ENCODE measurements at places on chromosomes 3 and 15.

DNA sequence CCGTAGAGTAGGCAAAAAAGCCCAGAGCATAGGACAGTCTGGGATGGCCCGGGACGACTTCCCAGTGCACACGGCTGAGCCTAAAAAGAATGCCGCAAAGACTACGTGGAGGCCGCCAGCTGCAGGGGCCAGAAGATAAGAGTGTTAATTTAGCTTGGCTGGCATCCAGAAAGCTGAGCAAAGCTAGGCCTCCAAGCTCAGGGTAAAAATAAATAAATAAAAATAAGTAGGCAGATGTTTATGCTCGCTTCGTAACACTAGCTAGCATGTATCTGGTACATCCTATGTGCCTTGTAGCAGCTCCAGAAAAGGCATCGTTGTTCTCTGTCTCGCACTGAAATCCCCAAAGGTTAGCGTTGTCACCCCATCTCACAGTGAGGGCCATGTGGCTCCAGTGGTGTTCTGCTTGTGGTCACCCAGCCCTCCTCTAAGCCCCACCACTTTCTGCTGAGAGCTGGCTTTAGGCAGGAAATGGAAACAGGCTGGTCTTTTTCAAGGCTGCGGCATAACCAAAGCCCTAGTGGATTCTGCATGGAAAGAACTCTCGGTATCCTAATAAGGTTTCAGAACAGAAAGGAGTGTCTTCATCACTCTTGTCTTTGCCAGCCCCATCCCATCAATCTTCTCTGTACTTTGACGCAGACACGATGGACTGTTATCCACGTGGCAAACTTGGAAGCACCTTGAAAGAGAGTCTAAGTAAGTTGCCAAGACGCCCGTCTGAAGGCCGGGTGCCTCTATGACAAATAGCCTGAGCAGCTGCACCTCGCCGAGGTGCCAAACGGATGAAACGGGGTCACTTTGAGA is 58.1 kb upstream of the MEF2A start:
- H3K27me3 ChIP-seq: no peaks in the 10 kb centered on the region
- H3K4me1 ChIP-seq: peaks cover 100% of the 10 kb centered on the region
- DNase-seq: peak; percentile 35
- H3K36me3 ChIP-seq: peaks cover 26% of the 10 kb centered on the region
- H3K27ac ChIP-seq: peak overlapping the region; percentile 94

GRCh38 chr3:35241236-35241635 is 398.1 kb upstream of the ARPP21 start:
- DNase-seq: no peak
- no peak overlapping the region for H3K4me3 ChIP-seq
- no peak overlapping the region for H3K27ac ChIP-seq
- no peaks in the 10 kb centered on the region for H3K36me3 ChIP-seq
- no peaks in the 10 kb centered on the region for H3K27me3 ChIP-seq

DNA sequence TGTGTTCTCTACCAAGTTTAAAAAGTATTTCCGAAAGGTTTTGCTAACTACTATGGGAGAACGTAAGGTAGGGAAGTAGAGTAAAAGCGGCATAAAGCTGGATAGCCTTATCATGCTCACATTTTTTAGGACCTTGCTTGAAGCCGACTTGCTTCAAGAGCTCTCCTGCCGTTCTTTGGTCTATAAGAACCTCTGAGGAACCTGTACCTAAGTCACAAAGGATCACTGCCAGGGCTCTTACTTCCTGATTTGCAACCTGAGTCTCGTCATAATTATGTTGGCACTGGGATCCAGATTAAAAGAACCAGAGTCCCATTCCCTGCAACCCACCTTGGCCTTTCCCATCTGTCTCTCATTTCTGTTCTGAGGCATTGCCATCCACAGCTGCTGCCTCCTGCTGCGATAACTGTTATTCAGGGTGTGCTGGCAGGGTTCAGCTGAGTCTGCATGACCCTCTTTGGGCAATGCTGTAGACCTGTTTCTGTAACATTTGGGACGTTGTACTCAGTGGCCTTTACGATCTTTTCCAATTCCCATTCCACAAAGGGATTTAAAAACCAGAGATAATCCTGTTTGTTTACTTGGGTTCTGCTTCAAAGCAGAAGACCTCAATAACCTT is 131.0 kb upstream of the UMPS start:
- no peak overlapping the region for H3K27ac ChIP-seq
- H3K4me3 ChIP-seq: no peak overlapping the region
- no peak for DNase-seq
- H3K36me3 ChIP-seq: no peaks in the 10 kb centered on the region

GRCh38 chr3:170046269-170047132 is 8.7 kb downstream of the GPR160 start:
- H3K4me3 ChIP-seq: peak overlapping the region; percentile 14
- peaks cover 74% of the 10 kb centered on the region for H3K4me1 ChIP-seq
- peaks cover 37% of the 10 kb centered on the region for H3K36me3 ChIP-seq

- no peak overlapping the region for H3K27ac ChIP-seq
- no peak for DNase-seq
- H3K36me3 ChIP-seq: peaks cover 5% of the 10 kb centered on the region
- H3K4me1 ChIP-seq: peaks cover 3% of the 10 kb centered on the region
Measured at GRCh38 chr15:40162552-40162951, 1.7 kb downstream of the BUB1B start.

DNA sequence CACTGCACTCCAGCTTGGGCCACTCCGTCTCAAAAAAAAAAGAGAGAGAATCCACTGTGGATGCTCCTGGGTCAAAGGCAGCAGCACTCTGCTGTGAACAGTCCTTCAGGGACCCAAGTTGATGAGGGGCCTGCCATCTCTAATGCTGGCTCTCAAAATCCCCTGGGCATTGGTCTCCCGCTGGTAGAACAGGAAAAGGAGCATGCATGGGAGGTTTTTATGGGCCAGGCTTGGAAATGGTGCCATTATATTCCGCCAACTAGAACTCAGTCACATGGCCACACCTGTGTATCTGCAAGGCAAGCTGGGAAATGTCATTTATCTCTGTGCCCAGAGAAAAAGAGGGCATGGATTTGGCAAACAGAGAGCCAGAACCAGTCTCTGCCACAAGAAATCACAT is 3.4 kb upstream of the DIS3L start:
- peaks cover 31% of the 10 kb centered on the region for H3K4me1 ChIP-seq
- no peaks in the 10 kb centered on the region for H3K27me3 ChIP-seq
- no peak overlapping the region for H3K27ac ChIP-seq
- no peak overlapping the region for H3K4me3 ChIP-seq

- H3K27me3 ChIP-seq: no peaks in the 10 kb centered on the region
- DNase-seq: no peak
- H3K36me3 ChIP-seq: peaks cover 66% of the 10 kb centered on the region
- H3K4me3 ChIP-seq: no peak overlapping the region
- no peak overlapping the region for H3K27ac ChIP-seq
- H3K4me1 ChIP-seq: peaks cover 7% of the 10 kb centered on the region
Measured at GRCh38 chr3:36981006-36981405, 11.9 kb downstream of the EPM2AIP1 start.

- H3K4me1 ChIP-seq: peaks cover 19% of the 10 kb centered on the region
- no peak for DNase-seq
- peaks cover 52% of the 10 kb centered on the region for H3K36me3 ChIP-seq
Measured at GRCh38 chr15:34284937-34285336, 52.6 kb downstream of the SLC12A6 start.

GRCh38 chr15:77636209-77636608 is 3.5 kb upstream of the LINGO1 start:
- H3K27me3 ChIP-seq: peaks cover 86% of the 10 kb centered on the region
- H3K4me3 ChIP-seq: no peak overlapping the region
- H3K36me3 ChIP-seq: no peaks in the 10 kb centered on the region
- peaks cover 14% of the 10 kb centered on the region for H3K4me1 ChIP-seq
- no peak for DNase-seq
- H3K27ac ChIP-seq: no peak overlapping the region

- no peak overlapping the region for H3K4me3 ChIP-seq
- H3K27me3 ChIP-seq: no peaks in the 10 kb centered on the region
- no peak for DNase-seq
- peaks cover 7% of the 10 kb centered on the region for H3K36me3 ChIP-seq
- no peak overlapping the region for H3K27ac ChIP-seq
Measured at GRCh38 chr3:128278130-128278529, 124.8 kb downstream of the EEFSEC start.

- no peak for DNase-seq
- peaks cover 18% of the 10 kb centered on the region for H3K27me3 ChIP-seq
- peaks cover 4% of the 10 kb centered on the region for H3K4me1 ChIP-seq
Measured at GRCh38 chr3:150242220-150242936, 165.7 kb upstream of the TSC22D2 start.

GRCh38 chr3:105758451-105758850 is 110.4 kb downstream of the CBLB start:
- H3K27me3 ChIP-seq: no peaks in the 10 kb centered on the region
- H3K36me3 ChIP-seq: peaks cover 48% of the 10 kb centered on the region
- H3K4me3 ChIP-seq: no peak overlapping the region
- no peak overlapping the region for H3K27ac ChIP-seq

DNA sequence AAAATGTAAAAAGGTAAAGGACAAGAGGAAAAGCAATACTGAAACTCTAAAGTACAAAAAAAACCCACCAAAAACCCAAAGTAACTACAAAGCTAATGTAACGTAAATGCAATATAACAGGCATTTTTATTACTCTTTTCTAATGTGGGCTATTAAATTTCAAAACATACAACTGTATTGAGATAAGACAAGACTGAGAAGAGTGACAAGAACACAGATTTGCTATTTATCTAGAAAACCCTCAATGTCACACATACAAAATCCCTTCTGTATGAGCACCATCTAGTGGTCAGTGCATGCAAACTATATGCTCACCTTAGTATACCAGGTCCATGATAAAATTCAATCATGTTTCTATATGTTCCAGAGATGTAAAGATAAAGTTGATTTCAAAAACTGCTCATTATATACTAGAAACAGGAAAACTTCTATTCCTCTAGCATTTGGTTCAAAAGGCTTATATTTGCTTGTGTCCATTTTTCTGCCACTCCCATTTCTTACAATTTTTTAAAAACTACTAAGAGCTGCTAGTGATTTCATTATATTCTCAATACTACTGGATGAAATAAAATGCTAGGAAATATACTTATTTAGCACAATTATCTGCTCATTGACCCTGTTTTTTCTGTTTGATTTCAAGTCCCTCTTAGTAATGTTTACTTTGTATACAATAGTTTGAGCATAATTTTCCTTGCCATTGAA is 111.4 kb downstream of the DLG1 start:
- peaks cover 20% of the 10 kb centered on the region for H3K36me3 ChIP-seq
- H3K4me3 ChIP-seq: no peak overlapping the region
- no peaks in the 10 kb centered on the region for H3K4me1 ChIP-seq
- H3K27me3 ChIP-seq: no peaks in the 10 kb centered on the region
- DNase-seq: peak; percentile 3

DNA sequence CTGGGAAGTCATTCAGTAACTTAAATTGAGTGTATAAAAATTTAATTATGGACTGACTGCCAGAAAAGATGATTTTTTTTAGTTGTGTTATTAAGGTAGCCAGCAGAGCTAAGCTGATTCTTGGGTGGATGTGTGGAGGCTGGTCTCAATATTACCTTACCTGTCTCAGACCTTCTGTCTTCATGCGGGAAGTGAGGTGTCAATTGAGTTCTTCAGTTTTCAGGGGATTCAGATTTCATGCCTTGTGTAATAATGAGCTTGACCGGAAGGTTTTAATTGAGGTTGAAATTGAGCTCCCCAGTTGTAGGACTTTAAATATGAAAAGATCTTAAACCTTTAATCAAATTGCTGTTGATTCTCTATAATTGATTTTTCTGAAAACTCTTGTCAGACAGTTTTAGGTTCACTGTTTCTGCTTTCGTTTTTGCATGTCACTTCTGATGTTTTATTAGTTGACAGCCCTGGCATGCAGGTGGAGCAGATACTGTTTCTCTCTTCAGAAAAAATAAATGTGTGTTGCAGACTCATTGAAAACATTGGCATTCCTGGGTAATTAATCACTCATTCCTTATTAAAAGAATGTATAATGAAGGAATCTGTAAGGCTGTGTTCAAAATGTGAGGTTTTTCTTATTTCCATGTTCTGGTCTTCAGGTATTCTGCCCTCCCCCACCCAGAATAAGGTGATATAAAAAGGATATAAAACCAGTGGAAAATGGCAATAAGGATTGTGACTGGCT is 54.5 kb downstream of the PSMD6 start:
- peak overlapping the region; percentile 59 for H3K4me3 ChIP-seq
- H3K4me1 ChIP-seq: peaks cover 38% of the 10 kb centered on the region
- peak overlapping the region; percentile 21 for H3K27ac ChIP-seq
- no peaks in the 10 kb centered on the region for H3K27me3 ChIP-seq

GRCh38 chr15:37246065-37246464 is 145.7 kb upstream of the MEIS2 start:
- H3K36me3 ChIP-seq: no peaks in the 10 kb centered on the region
- DNase-seq: no peak
- no peak overlapping the region for H3K27ac ChIP-seq
- H3K4me3 ChIP-seq: no peak overlapping the region
- no peaks in the 10 kb centered on the region for H3K4me1 ChIP-seq

- H3K27me3 ChIP-seq: no peaks in the 10 kb centered on the region
- H3K4me1 ChIP-seq: no peaks in the 10 kb centered on the region
- no peak overlapping the region for H3K4me3 ChIP-seq
- DNase-seq: no peak
Measured at GRCh38 chr15:36161771-36162212, 417.6 kb upstream of the CDIN1 start.

DNA sequence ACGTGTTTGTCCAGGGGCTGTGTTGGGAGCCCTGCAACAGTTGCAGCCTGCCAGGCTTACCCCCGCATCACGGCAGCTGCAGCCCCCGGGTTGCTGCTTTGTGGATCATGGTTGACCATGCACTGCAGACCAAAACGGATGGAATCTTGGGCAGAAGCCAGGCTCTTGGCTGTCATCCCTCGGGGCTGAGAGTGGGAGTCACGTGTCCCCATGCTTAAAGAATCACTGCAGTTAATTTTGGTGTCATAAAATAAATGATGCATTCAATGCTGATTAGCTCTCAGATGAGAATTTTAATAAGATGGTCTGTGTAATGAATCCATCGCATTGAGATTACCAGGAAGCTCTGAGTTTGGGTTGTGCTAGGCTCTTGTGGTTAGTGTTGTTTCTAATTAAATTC is 115.6 kb downstream of the CHDH start:
- H3K4me1 ChIP-seq: peaks cover 44% of the 10 kb centered on the region
- H3K27me3 ChIP-seq: peaks cover 14% of the 10 kb centered on the region
- H3K36me3 ChIP-seq: no peaks in the 10 kb centered on the region
- DNase-seq: no peak
- peak overlapping the region; percentile 37 for H3K27ac ChIP-seq

DNA sequence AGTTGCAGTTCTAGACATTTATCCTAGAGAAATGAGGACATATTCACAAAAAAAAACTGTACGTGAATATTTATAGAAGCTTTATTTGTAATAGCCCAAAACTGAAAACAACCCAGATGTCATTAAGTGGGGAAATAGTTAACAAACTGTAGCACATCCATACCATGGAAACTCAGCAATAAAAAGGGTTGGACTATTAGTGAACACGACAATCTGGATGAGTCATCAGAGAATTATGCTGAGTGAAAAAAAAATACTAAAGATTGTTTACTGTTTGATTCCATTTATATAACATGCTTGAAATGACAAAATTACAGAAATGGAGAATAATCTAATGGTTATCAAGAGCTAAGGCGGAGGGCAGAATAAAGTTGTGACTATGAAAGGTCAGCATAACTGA is 59.5 kb downstream of the CPA3 start:
- peaks cover 6% of the 10 kb centered on the region for H3K27me3 ChIP-seq
- H3K4me1 ChIP-seq: no peaks in the 10 kb centered on the region
- no peak for DNase-seq
- H3K4me3 ChIP-seq: no peak overlapping the region
- no peak overlapping the region for H3K27ac ChIP-seq

DNA sequence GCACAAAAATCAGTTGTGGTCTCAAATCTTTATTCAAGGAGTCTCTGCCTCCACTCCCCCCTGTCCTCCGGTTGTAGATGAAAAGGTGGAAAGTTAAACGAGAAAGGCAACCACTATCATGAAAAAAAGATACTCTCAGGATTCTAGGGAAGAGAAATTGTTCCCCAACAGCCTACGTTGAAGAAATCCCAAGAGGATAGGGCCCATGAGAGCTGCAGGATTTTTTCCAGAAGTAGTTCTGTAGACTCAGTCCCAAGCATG is 14.3 kb downstream of the ZIC1 start:
- peaks cover 7% of the 10 kb centered on the region for H3K4me1 ChIP-seq
- H3K36me3 ChIP-seq: peaks cover 2% of the 10 kb centered on the region

All from stimulated activated naive B cell treated with anti-CD40 and anti-IgM and Interleukin-4, amounts not matched to agents 10 μg/mL and 1 μg/mL and 100 μg/mL, for 72 hours (primary cell).